Esophagus muscularis mucosa (tissue), 4 donors: ENCODE measurements at places on chromosomes 5 and 9.

DNA sequence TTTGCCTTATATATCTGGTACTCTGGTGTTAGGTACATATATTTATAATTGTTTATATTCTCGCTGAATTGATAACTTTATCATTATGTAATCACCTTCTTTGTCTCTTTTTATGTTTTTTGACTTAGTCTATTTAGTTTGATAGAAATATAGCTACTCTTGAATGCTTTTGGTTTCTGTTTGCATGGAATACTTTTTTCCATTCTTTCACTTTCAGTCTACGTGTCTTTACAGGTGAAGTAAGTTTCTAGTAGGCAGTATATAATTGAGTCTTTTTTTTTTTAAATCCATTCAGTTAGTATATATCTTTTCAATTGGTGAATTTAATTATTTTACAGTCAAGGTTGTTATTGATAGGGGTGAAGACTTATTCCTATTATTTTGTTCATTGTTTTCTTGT is 131.7 kb downstream of the PSAT1 start:
- DNase-seq: no peak

DNA sequence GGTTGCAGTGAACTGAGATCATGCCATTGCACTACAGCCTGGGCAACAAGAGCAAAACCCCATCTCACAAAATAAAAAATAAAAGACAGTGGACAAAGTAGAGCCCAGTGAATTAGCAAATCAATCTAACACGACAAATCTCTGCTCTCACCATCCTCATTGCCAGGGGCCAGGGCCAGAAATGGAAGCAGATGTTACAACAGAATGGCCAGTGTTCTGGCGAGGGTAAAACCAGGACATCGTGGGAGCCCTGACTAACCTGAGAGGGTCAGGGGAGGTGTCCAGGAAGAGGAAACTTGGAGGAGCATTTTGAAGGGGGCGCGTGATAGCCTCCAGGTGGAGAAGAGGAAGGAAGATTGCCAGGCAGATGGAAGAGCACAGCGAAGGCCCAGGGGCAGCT is 58.4 kb downstream of the NEURL1B start:
- DNase-seq: no peak

- DNase-seq: no peak
These were observed 50.7 kb downstream of the CNTLN start for GRCh38 chr9:17185481-17186029.

DNA sequence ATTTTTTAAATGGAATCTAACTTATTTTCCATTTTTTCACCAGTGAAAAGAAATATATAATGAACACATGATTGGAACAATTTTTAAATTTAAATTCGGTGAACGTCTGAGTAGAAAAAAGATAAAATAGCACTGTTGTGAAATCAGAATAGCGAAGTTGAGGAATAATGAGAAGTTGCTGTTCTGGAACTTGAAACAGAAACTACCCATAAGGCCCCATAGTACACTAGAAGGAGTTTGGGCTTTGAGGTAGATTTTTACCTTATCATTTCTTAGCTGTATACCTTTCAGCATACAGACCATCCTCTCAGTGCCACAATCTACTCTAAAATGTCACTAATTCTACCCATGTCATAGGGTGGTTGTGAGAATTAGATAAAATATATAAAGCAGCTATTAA is 35.1 kb downstream of the TDRD7 start:
- no peak for DNase-seq

DNA sequence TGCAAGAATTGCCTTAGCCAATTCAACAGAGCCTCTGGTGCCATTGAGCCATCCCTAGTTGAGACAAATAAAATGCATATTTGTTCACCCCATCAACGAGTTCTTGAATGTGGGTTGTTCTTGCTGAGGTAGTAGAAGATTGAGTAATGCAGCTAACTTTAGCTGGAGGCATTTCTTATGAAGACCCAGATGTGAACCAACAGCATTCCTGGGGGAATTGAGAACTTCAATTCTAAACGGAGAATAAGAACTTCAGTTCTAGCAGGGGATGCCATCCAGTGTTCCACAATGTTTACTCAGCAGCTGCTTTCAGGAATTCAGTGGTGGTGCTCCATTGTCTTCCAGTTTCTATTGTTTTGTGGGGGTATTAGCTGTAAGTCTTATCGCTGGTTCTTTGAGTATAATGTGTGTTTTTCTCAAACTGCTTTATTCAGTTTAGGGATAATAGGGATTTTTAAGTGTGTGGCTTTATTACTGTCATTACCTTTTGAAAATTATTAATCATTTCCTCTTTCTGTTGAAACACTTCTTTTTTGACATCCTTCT is 1968.2 kb upstream of the NUDT12 start:
- DNase-seq: no peak

DNA sequence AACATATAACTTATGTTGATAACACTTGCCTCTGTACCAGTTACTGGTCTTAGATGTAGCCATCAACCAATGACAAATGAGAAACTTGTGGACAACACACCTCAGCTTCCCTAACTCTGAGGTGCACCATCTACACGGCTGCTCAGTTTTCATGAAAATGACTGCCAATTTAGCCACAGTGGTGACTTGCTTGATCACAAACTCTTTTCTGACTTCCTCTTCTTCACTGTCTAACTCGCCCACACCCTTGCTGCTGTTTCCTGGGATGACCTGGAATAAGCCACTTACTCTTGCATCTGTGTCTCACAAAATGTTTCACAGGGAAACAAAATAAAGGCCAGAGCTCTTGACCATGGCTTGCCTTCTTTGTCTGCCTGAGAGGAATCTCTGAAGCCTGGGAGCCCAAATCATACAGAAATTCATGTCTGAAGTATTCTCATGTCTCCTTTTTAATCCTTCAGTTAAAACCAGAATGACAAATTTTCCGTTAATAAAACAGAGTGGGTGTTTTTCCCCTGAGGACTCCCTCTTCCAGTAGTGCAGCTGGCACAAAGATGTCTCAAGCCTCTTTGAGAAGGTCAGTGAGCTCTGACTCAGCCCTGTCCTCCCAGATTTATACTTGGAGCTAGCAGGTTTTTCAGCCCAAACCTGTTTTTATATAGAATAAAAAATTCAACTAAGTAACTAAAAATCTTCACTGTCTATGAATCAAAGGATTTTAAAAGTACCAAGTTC is 126.5 kb upstream of the PAM start:
- no peak for DNase-seq
